ENCODE measurements at places on chromosomes 2 and 18.

DNA sequence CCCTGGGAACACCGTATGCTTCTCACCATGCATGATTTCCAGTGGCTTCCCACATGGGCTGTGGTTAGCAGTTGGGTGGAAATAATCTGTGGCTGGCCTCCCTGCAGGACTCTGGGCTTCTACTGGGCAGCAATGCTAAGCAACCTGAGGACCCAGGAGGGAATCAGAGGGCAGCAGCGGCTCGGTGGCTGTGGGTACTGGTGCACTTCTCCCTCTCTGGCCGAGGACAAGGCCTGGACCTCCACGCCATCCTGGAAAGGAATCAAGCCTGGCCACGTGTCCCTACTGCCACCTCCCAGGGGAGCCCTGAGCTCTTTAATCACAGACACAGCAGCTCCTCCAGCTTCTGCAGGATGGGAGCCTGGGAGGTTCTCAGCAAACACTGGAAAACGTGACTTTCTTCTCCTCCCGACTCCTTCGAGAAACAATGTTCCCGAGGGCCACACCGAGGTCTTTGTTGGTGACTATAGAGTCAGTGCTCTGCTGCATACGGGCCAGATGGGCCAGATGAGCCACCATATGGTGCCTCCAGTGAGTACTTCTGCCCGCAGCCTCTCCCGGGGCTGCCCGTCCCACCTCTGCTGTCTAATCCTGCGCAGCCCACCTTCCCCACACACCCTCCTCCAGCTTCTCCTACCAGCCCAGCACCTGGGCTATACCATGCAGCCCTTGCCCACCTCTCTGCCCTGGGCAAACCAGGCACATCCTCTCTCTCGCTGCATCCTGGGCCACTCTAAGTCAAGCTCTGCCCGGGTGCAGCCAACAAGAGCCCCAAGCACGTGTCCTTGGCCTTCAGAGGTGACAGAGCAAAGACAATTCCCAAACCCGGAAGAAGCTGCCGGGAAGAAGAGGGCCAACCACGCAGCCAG lies 42.8 kb upstream of the OTOS start:
- DNase-seq, result no peak

GRCh38 chr2:234025891-234026401 lies 24.6 kb upstream of the SPP2 start:
- DNase-seq, result no peak

GRCh38 chr2:216118474-216118873 lies 9.3 kb downstream of the XRCC5 start:
- no peak for DNase-seq

DNA sequence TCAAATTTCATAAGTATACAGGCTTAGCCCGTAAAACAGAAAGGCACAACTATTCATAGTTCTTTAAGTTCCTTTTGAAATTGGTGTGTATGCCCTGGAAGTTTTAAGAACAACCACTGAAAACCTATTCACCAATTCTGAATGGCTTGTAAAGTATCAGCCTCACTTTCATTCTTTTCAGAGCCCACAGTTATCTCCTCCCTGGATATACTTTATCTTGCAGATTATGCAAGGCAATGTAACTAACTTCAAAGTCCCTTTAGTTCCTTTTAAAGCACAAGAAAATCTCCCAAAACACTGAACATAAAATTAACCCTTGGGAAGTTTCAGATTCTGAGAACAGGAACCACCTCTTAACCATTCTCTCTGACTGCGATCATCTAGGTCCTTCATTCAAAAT lies 1.1 kb downstream of the STRN start:
- no peak for DNase-seq

- DNase-seq, result no peak
Measured at GRCh38 chr2:210519594-210519993, 36.8 kb upstream of the CPS1 start.

DNA sequence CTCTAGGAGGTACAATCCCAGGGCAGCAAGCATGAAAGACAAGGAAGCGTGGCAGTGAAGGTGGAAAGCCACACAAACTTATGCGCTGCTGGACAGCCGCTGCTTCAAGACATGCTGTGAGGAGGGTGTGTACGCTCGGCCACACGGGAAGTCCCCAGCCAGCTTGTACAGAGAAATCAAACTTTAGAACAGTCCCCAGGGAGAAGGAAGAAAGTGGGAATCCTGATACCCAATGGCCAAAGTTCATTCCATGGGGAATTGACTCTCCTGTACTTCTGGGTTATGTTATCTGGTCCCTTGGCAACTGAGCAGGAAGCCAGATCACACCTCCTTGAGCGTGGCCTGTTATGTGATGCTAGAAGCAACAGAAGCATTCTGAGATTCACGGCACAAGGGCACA lies 86.1 kb upstream of the BOD1L2 start:
- DNase-seq, result no peak
